DND-41 (cell line): ENCODE measurements at places on chromosomes 2 and 18.
A peak's percentile ranks its signal among the peaks of the same experiment; 100 is the strongest.

- DNase-seq, result peak; percentile 56
Measured at GRCh38 chr2:105329561-105330495, at the start of gene TGFBRAP1. TGFBRAP1 (minus strand) TSS chr2:105329735; CDS start chr2:105308301, 21,434 bp downstream.

- no peak for DNase-seq
Measured at GRCh38 chr2:16199882-16200553, 259.7 kb downstream of the MYCN start.

- DNase-seq, result no peak
Measured at GRCh38 chr2:26970928-26971627, 641 bp downstream of the MAPRE3 start.

- no peak for DNase-seq
Measured at GRCh38 chr2:156322686-156323231, 9.8 kb downstream of the NR4A2 start.

- no peak for DNase-seq
Measured at GRCh38 chr2:18623782-18624181, 34.4 kb upstream of the NT5C1B start.

DNA sequence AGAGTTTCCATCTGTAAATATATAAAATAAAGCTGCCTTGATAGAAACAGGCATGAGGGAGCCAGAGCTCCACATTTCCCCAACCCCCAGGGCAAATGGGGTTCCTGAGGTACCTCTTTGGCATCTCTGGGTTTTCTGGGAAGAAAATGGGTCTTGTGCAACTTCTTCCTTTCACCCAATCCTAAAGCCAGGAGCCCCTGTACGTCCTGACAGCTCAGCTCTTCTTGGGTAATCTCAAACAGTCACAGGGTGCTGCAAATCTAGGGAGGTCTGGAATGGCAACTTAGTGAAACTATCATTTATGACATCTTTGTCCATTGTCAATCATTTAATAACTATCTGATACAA, 36.6 kb upstream of the STAT1 start:
- DNase-seq, result no peak

DNA sequence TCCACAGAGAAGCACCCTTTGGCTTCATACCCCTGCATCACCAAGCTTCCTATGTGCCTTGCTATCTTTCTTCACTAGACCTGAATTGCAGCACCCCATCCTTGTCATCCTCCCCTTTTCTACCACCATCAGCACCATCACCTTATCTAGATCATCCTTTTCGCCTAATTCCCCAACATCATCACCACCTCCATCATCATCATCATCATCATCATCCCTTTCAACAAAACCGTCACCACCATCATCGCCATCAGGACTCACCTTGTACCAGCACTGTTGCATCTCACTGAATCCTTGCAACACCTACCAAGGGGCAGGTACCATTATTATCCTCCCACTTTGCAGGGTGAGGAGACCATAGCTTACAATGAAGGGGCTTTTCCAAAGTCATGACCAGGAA, 10.8 kb upstream of the ECEL1 start:
- no peak for DNase-seq

GRCh38 chr2:165844216-165844615, 50.2 kb upstream of the GALNT3 start:
- DNase-seq, result no peak

DNA sequence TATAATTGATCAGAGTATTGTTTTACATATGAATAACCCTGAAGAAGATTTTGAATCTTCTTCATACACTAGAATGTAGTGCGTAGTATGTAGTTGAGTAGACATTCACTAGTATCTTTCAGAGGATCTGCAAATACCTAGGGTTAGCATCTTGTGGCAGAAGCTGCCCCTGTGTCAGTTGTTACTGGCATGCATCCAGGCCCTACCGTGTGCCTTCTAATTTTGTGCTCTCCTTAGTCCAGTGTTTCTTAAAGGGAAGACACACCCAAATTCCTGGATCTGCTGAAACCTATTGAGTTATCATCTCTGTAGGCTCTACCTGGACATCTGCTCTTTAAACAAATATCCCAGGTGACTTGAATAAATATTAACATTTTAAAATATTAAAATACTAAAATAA, 99.7 kb upstream of the SERTAD2 start:
- no peak for DNase-seq

- DNase-seq, result no peak
Measured at GRCh38 chr2:195304310-195304709, 352.7 kb upstream of the SLC39A10 start.

DNA sequence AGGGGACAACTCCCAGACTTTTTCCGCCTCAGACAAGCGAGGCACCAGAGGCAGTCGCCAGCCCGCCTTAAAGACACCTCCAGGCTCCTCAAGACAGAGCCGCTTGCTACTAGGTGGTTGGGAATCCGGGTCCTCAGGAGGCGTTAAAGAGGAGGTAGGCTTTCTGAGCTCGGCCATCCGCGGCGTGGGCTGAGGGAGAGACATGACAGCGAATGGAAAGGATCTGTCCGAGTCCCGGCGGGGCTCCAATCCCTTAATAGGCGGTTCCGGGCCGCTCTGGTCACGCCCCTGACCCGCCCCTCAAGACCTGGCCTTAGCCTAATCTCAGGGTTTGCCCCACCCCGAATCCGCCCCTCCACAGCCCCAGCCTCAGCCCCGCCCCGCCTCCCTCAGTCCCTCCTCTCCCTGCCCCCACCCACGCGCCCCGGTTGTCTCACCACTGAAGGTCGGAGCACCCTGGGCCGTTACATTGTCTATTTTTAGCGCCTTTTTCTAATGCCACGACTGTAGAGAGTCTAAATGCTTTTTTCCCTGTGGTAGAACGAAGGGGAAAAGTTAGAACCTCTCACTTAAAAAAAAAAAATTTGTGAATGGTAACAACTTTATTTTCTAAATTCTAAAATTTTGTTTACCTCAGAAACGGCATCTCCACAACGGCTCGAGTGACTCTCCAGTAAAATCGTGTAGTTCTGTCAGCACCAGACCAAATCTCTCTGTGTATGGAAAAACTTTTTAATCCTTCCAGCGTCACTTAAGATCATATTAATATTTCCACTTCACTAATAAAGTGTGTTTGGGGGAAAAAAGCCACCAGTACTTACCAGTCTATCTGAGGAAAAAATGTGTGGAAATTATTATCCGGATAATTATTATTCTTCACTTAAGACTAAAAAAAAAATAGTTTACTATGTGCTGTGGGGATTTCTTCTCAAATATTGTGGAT, at the start of gene RAD51AP2:
RAD51AP2 (minus strand) TSS at position 229 of the 943 bp plus-strand sequence; CDS start at position 204, 25 bp downstream.
- DNase-seq, result no peak

- no peak for DNase-seq
Measured at GRCh38 chr2:32289165-32289999, 11.7 kb downstream of the YIPF4 start.

DNA sequence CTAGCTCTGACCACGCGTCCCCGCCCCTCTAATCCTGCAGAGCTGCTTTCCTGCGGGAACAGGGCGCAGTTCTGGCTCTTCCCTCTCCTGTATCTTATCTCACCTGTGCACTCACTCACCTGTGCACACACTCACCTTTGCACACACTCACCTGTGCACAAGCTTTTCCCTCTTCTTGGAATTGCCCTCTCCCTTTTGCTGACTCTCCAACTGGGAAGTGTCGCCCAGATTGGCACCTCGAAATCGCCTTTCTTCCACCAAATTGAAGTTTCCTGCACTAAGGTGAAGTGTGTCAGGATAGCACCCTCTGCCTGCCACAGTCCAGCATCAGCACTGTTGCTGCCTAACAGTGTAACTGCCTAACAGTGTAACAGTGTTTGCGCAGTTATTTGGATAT, 566 bp upstream of the CMPK2 start:
- peak; percentile 63 for DNase-seq

- DNase-seq, result no peak
Measured at GRCh38 chr2:66198873-66199272, 236.1 kb upstream of the MEIS1 start.

DNA sequence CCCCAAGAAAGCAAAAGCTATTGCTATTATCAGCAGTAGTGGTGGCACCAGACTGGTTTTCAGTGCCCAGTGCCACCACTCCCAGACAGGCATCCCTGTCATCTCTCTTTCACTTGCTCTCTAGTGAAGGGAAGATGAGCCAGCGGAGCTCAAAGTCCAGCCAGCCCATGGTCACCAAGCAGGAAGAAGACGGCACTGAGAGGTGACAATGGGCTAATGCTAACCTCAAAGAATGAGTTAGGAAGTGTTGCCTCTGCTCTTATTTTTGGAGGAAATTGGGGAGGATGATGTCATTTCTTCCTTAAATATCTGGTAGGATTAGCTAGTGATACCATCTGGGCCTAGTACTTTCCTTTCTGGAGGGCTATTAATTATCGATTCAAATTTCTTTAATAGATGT, 1.7 kb downstream of the SP140 start:
- no peak for DNase-seq

DNA sequence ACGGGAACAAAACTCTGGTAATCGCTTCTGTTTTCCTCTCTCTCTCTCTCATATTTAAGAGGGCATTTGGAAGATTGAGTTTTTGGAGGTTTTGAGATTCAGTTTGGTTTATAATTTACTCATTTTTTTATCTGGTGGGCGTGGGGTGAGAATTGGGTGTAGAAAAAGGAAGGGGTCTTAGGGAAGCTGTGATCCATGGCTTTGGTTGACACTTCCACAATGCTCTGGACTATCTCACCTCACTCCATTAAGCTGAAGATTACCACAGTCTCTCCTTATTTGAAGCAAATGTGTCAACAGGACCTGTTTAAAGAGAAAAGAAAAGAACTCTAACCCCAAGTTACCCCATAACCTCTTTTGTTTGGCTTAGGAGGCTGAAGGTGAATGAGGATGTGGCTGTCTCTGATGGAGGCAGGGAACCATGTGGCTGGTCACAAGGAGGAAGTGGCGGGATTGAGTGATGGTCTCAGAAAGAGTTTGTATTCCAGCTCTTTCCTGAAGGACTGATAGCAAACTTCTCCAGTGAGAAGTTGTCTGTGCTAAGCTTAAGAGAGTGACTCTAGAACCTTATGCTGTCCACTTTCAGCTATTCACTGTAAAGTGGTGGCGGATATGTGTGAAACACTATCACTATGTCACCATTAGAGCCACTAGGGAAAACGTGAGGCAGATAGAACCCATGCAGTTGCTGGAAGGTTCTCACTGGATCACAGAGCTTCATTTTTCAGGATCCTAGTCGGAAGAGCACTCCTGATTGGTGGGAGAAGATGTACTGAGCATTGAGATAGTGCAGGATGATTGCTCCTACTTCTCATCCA, 934 bp downstream of the ZNF804A start:
- DNase-seq, result no peak

- no peak for DNase-seq
Measured at GRCh38 chr2:70469435-70469834, 84.2 kb downstream of the TGFA start.

GRCh38 chr18:52352920-52353319, 12.9 kb downstream of the DCC start:
- DNase-seq, result peak; percentile 31

- no peak for DNase-seq
Measured at GRCh38 chr2:79129804-79130203, 9.5 kb downstream of the REG1A start.

DNA sequence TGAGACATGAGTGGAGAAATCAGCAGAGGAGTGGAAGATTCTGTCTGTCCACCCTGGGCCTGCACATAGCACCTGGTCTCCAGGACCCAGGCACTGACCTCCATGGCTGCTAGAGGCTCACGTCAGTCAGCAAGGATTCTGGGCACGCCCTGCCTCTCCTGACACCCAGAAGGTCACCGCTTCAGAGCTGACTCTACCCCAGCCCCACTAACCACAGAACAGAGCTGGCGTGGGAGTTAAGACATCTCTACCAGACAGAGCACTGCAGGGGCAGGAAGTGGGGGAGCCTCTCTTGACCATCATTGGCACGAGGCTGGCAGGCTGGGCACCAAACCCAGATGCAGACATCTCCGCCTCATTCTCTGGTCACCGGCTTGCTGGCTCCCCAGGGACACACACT, 3.0 kb downstream of the ADCY3 start:
- DNase-seq, result no peak

DNA sequence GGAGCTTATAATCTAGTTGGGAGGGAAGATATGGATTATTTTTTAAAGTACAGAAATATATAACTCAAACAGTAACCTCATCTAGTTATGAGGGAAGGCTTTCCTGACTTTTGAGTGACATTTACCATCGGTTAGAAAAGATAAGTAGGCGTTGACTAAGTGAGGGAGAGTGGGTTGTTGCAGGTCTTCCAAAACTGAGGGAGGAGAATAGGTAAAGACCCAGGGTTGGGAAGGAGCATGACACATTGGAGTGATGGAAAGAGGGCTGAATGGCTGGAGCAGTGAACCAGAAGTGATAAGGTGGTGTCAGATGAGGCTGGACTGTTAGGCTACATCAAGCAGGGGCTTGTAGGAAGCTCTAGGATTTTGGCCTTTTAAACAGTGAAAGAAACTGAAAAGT, 10.6 kb upstream of the NUP35 start:
- no peak for DNase-seq

GRCh38 chr2:181465676-181466375, 8.6 kb downstream of the ITGA4 start:
- DNase-seq, result no peak

DNA sequence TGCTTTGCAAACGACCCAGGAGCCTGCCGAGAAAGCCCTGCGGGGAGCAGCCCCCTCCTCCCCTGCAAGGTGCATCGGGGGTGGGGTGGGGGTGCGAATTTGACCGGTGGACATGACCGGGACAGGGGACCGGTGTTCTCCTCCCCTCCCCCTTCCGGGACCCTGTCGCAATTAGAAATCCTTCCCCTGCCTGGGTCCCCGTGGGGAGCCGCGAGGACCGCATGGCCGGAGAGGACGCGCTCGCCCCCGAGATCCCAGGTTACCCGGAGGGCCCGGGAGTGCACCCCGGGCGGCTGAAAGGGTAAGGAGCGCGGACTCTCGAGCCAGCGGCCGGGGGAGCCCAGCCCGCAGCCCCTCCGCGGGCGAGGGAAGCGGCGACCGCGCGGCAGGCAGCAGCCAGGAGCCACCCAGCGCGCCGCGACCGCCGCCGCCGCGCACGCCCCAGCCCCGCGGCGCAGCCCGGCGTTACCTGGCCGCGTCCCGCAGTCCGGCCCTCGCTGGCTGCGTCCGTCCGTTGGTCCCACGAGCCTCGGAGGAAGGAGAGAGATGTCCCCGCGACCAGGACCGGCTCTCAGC, 482 bp downstream of the DLGAP1 start:
- DNase-seq, result no peak

DNA sequence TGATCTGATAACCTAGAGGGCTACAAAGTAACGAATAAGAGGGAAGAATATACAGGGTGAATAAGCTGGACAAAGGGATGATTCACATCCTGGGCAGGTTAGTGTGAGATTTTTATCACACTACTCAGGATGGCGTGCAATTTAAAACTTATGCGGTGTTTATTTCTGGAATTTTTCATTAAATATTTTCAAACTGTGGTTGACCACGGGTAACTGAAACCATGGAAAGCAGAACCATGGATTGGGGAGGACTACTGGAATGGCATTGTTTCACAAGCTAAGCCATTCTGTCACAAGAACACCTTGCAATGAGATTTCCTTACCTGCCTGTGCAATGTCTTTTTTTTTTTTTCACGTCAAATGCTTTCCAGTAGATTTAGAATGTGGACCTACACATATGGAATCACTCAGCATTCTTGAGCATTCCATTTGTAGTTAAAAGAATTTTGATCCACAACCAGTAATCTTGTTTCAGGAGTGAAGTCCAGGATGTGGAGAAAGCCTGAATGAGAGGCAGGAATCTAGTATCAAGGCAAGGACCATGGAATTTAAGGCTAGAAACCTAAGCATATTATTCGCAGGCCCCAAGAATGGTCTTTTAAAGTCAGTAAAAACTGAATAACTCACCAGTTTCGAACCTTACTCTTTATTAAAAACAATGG, 8.0 kb upstream of the CDK15 start:
- DNase-seq, result no peak

GRCh38 chr18:58043491-58044369, at the start of gene NEDD4L:
NEDD4L (plus strand) TSS chr18:58044226; CDS start chr18:58044661, 435 bp downstream.
- peak; percentile 84 for DNase-seq
